Fibroblast of the aortic adventitia (primary cell): ENCODE measurements at places on chromosomes 6 and 20.

DNA sequence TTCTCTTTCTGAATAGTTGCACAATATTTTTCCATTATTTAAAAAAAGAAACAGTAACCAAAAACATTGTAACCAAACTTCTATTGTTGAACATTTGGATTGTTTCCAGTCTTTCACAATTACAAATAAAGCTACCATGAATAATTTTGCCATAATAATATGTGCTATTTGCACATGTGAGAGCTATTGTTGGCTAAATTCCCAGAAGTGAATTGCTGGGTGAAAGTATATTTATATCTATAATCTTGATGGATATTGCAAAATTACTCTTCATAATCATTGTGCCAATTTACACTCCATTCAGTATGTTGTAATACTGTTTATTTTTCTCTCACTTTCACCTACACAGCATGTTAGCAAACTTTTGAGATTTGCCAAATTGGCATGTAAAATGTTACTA lies 36.6 kb upstream of the SLC22A16 start:
- peak; percentile 94 for DNase-seq

DNA sequence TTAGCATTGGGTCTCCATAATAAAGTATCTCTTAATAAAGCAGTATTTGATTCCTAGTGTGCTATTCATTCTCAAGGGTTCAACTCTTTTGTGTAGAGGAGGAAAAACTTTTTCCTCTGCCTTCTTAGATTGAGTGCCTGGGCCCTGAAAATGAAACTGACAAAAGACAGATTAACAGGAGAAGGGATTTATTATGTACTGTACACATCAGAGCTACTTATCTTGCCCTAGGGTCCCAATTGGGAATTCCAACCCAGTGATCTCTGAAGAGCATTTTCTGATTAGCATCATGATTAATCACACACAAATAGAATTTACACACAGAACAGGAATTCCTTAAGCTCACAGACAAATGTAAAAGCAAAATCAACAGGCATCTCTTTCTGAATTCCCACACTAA lies 128.9 kb downstream of the CD164 start:
- no peak for DNase-seq

GRCh38 chr6:56291302-56291917 lies 44.0 kb upstream of the COL21A1 start:
- DNase-seq, result peak; percentile 55

DNA sequence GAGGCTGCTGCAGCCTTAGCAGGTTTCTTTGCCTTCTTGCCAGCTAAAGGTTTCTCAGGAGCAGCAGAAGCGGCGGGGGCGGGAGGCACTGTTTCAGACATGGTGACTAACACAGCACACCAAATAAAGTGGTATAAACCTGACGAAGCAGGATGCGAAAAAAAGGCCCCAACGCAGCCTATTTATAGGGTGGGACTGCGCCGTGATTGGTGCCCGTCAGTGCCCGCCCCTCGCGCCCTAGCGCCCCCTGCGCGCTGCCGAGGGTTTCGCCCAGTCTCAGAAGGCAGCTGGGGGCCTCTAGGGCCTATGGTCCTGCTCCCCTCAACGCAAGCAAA lies 55.0 kb downstream of the TRIM38 start:
- DNase-seq, result peak; percentile 80
